ENCODE measurements at places on chromosomes 11 and 22.

DNA sequence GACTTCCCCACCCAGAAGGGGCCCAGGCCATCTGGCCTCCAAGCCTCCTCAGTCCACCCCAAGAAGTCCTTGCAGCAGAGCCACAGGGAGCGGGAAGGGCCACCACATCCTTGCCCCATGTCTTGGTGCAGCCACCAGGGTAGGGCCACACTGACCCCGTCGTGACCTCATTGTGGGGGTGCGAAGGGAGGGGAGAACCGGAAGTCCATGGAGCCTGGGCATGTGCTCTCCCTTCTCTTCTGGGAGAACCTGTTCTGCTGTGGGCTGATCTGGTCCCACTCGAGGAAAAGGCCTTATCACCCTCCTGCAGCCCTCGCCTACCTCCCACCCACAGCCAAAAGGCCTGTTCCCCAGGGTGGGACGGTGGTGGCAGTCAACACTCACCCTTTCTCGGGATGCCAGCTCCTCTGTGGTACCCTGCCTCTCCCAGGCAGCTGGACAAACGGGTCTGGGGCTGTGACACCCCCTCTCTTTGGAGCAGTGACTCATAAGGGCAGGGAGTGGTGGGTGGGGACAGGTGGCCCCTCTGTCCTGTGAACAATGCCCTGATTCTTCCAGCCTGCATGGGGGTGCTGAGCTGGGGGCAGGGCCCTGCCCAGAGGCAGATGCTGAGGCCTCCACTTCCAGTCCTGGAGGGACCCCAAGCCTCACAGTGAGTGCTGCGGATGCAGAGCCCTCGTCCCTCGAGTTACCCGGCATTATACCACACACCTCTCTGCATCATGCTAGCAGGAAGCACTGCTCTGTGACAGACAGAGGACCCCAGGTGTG, 14.6 kb upstream of the CTSD start:
- no peak for DNase-seq

GRCh38 chr22:20940904-20941385, 23.7 kb downstream of the CRKL start:
- DNase-seq: no peak

GRCh38 chr11:116960930-116961329, 123.5 kb upstream of the APOA1 start:
- DNase-seq: no peak

DNA sequence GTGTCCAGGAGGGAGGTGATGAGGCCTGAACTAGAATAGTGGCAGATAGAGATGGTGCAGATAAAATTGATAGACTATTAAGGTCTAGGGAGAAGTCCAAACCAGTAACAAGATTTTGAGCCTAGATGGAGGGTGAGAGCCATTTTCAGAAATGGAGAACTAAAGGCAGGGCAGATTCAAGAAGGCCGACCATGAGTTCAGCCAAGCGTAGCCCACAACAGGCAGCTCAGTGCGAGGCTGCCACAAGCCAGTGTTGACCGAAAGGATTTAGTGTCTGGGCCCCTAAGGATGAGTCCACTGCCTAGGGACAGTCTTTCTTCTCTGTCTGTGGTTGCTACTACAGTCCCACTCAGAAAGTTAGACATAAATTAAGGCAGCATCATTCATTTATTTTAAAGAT, 51.7 kb downstream of the PPP2R1B start:
- DNase-seq: no peak

DNA sequence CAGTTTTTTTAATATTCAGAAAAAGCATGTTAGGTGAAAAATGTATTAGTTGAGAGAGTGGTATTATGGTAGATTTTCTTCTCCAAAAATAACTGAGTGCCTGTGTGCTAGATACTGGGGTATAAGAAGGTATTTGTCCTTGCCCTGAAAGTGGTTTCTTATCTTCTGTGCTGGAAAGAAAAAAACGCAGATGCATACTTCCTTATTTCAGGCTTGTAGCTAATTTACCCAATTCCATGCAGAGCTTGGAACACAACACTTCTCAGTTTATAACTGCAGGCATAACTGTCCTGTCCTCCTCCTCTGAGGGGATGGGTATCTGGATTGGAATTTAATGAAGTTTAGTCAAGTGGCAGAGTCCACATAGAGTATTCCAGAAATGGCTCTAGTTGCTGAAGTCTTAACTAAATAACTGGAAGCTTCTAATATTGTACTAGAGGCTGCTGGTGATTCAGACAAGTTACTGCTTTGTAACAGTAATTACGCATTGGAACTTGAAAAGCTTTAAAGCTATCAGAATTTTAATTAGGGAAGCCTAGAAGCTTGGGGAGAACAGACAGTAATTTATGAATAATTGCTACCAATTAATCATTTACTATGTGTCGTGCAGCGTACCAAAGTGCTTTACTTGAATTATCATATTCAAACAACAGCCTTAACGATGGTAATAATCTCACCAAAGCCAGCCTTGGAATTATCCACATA, 12.7 kb upstream of the C11orf91 start:
- DNase-seq: no peak

- no peak for DNase-seq
These were observed 207.9 kb downstream of the SOX6 start for GRCh38 chr11:16148301-16148931.

GRCh38 chr22:47201186-47201995, 438.9 kb downstream of the TBC1D22A start:
- DNase-seq: peak; percentile 90

- DNase-seq: peak; percentile 88
These were observed 728 bp downstream of the RPL3 start for GRCh38 chr22:39318507-39319283.

GRCh38 chr11:75263944-75264349, 23.4 kb downstream of the TPBGL start:
- no peak for DNase-seq

DNA sequence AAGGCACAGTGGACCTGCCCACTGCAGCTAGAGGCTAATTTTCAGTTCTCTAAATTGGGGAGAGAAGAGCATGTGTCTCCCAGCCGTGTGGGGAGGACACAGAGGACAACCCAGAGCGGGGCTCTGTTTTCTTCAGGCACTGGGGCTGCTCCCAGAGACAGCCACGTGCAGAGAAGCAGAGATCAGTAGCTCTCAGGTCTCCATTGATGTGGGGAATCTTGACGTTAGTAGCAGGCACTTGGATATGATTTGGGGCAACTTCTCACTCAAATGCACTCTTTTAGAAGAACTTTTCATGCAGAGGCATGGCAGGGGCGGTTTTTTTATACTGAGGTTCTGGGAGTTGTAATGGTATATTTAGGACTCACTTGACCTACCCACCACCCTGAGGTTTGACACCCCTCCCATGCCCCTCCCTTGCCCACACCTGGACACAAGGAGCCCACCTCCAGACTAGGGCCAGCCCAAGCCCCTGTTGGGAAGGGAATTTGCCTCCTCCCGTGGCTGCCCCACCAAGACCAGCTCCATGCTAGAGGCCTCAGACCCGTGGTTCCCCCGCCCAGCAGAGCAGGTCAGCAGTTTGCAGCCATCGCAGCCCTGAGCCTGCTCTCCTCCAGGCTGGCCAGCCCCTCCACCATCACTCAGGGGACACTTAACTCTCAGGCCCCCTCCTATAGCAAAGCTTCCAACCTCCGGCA, 94.2 kb upstream of the RTL6 start:
- DNase-seq: no peak

GRCh38 chr11:60316317-60316716, 10.7 kb upstream of the MS4A6E start:
- DNase-seq: no peak

GRCh38 chr11:96218901-96219300, 124.1 kb downstream of the MAML2 start:
- no peak for DNase-seq

- no peak for DNase-seq
These were observed 10.9 kb downstream of the NCF4 start for GRCh38 chr22:36871669-36872081.

DNA sequence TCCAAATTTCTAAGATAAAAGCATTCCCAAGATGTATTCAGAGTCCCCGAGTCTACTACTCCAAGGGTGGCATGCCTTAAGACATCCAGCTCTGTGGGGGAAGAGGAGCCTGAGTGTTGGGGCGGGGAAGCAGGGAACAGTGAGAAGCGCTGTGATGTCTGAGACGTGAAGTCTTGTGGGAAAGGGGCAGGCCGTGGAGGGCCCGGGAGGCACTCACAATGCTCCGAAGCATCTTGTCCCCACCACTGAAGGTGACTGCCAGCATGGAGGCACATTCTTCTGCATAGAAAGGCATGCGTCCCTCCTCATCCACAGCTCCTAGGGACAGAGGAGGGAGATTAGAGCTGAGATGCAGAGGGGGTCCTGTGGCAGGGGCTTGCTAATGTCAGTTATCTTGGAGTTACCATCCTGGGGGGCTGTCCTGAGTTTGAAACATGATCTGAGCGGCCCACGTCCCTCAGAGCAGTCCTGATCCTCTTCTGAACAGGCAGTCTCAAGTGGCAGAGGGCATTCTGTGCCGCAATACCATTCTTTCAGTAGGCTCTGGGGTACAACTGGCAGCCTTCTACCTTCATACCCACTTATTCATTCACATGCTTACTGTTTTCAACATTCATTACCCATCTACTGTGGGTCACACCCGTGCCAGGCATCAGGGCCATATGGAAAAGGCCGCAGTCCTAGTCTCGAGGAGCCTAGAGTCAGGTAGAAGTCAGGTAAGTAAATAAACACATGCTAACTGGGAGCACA, 8.7 kb downstream of the PCSK7 start:
- DNase-seq: no peak

DNA sequence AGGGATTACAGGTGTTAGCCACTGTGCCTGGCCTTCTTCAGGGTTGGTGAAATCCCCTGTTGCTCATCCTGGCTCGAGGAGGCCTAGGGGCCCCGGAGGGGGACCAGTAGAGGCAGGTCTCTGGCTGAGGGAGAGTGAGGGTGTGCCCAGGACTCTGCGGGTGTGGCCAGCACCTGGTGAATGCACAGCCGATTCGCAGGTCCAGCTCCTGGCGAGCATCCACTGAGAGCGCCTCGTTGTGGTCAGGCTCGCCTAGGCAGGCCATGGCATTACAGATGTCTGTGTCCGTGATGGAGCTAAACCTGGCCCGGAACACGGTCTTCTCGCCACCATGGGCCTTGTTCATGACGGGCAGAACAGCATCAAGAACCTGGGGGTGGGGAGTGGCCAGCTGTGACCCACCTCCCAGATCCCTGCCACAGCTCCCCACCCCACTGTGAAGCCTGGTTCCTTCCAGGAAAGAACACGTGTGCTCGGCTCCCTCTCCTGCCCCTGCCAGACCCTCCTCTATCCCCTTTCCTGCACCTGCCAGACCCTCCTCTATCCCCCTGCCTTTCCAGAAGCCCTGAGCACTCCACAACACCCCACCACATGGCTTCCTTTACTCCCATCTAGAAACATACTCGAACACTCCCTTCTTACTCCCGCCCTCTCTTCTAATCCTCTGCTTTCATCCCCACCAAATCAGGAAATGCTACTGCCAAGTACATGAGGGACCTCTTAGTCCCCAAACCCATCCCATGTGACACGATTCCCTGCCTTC, 12.4 kb downstream of the TOP3B start:
- no peak for DNase-seq

GRCh38 chr11:122633219-122633829, 22.2 kb upstream of the UBASH3B start:
- DNase-seq: no peak

GRCh38 chr11:57181678-57182305, at the start of gene LRRC55:
LRRC55 (plus strand) TSS chr11:57181953; CDS start chr11:57182023, 70 bp downstream.
- no peak for DNase-seq

DNA sequence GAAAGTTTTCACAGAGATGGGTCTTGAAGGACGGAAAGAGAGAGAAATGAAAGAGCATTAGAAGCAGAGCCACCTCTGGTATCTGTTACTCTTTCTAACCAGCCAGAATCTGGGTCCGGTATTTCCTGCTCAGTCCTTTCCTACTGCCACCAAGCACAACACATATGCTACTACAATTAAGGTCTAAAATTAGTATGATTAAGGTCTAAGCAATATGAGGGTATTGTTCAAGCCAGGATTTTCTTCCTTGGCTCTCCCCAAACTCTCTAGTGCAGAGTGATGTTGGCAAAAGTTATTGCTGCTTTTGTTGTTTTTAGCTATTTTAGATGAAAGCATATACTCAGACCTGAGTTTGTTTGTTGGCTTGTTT, 59.2 kb upstream of the EED start:
- no peak for DNase-seq

GRCh38 chr11:15770798-15771414, 585.4 kb downstream of the SOX6 start:
- DNase-seq: no peak

DNA sequence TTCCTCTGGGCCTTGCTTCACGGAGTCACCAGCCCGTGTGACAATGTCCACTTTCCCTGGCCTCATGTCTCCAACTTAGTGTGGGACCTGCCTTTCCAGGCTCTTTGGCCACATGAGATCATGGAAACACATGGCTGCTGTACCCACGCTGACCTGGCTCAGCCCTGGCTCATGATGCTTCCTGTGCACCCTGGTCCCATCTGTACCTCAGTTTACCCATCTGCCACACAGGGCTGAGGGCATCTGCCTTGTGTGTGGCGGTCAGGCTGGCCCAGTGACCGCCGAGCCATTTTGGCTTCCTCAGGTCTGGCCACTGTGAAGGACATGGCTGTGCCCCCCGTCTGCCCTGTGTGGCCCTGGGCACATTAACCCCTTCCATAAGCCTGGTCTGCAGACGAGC, 32.2 kb upstream of the CCDC188 start:
- no peak for DNase-seq

DNA sequence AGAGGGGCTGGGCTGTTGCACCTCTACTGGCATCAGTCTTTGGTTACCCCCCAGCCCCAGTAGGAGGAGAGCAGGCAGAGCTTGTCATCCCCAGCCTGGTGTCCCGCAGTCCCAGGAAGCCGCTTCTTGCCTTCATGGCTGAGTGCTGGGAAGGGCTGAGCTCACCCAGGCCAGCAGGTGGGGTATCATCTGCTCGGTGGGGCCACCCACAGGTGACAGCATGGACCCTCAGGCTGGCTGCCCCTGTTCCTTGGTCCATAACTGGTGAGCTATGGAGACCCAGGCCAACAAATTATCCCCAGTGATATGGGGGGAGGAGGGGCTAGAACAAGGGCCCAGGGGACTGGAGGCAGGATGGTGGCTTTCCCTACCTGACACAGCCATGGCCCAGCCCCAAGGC, 6.5 kb upstream of the RHOD start:
- DNase-seq: no peak

DNA sequence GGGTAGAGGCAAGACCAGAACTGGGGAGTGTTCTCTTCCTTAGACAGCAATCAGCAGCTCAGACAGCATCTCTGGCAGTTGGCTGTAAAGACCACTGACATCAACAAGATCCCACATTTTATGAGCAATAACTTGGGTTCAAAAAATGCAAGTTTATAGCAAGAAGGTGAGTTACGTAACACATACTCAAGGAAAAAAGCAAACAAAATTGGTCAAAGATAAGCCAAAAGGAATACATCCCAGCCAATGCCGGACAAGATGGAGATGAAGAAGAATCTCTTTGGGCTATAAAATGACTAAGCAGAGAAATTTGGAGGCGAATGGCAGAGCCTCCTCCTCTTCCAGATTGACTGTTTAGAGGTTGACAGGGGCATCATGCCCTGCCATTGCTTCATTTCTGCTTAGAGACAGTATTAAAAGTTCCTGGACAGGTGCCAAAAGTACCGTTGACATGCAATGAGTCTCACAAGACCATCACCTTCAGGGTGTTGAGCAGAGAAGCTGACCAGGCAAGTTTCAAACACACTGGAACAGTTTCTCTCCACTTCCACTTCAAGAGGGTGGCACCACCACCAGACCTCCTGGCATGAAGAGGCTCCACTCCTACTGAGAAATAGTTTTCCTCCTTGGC, 55.9 kb downstream of the ENDOD1 start:
- DNase-seq: no peak

- no peak for DNase-seq
These were observed 80.7 kb upstream of the NAV2 start for GRCh38 chr11:19631712-19632498.

GRCh38 chr22:50403701-50404101, 60.6 kb downstream of the PPP6R2 start:
- DNase-seq: no peak

- no peak for DNase-seq
These were observed 91.1 kb upstream of the B3GAT1 start for GRCh38 chr11:134503100-134503499.
